ENCODE measurements at places on chromosomes 2 and 18.

DNA sequence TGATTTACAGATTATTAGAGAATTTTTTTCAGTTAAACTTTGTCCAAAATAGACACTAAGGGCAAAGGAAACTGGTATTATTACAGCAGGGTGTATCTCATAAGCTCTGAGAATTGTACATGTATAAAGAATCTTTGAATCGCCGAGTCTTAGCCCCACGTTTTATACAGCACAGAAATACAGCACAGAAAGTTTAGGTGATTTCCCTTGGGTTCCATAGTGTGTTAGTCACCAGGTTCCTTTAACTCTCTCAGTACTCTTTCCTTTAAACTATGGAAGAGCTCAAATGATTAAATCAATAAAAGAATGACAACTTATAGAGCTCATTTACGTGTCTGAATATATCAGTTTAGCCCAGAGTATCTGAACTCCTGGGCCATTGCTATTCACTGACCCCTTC is 256.8 kb downstream of the NEDD4L start:
- DNase-seq, result no peak

DNA sequence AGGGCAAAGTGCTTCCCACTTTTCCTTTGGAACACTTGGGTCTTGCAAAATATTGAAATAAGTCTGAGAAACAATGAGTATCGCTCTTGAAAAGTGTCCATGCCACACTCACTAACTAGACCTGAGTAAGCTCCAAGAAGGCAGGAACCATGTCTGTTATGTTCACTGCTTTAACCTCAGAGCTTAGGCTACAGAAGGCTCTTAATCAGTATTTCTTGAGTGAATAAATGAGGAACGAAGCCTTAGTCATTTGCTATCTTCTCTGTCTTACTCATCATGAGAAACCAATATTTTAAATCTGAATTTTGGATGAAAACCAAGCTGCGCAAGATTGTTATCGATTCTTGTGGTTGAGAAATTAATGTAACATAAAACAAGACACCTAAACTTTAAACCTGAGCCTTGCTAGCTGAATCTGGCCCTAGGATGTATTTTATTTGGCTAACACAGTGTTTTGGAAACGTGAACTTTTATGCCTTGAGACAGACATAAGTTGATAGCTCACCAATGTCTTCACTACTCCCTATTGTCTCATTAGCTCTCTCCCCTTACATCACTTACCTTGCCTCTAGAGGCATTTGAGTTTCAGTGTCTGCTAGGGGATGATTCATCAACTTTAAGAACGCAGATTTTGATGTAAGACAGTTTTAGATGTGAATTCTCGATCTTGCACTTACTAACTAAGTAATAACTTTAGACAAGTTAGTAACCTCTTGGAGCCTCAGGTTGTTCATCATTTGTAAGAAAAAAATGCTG is 392.8 kb upstream of the MEIS1 start:
- DNase-seq, result no peak

DNA sequence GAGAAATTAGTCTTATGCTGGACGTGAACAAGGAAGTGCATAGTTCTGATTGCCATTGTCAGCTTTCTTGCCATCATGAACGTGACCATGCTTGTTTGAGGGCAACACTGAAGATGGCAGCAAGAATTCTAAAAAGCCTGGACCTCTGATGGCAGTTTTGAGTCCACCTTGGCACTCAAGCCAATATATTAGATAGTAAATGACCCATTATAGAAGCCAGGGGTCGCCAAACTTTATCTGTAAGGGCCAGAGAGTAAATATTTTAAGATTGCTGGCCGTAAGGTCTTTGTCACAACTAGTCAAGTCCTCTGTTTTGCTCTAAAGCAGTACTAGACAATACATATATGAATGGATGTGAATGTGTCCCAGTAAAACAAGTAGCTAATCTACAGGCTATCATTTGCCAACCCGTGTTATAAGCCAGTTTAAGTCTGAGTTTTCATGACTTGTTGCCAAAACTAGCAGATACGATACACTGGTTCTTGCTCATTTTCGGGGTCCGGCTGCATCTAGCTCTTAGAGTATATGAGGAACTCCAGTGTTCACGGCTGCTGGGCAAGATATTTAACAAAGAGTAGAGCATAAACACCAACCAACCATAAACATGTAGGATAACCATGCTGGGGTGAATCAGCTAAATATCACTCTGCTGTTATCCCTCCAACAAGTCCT is 73.1 kb upstream of the PELI1 start:
- no peak for DNase-seq

DNA sequence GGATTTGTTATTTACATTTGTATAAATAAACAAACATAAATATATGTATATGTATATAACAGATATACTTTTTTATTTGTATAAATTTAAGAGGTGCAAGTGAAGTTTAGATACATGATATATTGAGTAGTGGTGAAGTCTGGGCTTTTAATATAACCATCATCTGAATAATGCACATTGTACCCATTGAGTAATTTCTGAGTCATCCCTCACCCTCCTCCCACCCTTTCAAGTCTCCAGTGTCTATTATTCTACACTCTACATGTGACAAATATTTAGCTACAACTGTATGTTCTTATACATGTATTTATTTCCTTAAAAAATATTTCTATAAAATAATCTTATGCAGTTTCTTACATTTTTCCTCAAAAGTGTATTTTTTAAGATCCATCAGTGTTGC is 358.7 kb upstream of the TFPI start:
- no peak for DNase-seq

DNA sequence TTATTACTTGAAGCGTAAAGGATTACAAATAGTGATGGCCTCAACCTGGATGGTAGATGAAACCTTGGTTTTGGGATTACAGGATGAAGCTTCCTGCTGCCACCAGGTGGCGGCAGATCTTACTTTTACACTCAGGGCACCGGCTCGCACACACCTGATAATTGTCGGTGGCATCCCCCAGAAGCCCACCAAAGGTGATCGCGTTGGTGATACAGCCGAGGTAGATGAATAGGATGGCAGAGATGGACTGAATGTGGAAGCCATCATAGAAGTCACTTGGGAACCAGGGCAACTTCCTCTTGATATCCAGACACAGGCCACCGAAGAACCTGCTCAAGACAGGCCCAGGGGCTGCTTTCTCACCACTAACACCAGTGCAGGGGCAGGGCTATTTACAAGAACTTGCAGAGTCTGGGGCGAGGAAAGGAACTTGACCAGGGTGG is 51.8 kb downstream of the MTHFD2 start:
- DNase-seq, result peak; percentile 43

- no peak for DNase-seq
Observed at GRCh38 chr2:232875256-232876121, 5.4 kb downstream of the SNORC start.

Data from activated T-cell treated with anti-CD3 and anti-CD28 coated beads for 48 hours (primary cell).